ENCODE measurements at places on chromosomes 4 and X.

DNA sequence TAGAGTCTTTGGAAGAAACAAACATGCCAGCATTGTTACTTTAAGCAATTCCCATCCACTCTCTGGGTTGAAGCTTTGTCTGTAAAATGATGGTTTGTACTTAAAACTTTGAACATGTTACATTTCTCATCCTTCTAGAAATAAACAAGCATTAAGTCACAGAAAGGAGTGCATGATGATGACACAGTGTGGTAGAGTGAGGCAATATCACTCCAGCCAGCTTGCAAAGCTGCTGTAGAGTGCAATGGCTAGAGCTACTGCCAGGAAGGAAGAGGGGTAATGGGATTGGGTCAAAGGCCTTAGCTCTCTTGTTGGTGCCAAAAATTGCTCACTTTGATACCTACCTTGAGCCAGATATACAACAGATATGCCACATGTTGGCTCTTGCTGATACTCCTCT is 12.3 kb upstream of the ENOX2 start:
- DNase-seq: no peak

DNA sequence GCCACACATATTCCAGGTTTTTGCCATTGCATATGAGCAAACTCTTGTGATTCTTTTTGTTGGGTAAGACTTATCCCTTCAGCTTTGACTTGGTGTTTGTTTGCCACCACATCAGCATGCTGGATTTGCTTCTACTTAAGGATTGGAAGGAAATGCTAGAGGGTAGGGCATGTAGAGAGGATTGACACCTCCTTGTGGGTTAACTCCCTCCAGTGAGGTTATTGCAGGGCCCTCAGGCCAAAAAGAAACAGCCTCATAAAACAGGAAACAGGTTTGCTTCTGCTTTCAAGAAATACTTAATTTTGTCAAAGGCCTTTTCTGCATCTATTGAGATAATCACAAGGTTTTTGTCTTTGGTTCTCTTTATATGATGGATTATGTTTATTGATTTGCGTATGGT is 15.2 kb upstream of the INPP4B start:
- no peak for DNase-seq

DNA sequence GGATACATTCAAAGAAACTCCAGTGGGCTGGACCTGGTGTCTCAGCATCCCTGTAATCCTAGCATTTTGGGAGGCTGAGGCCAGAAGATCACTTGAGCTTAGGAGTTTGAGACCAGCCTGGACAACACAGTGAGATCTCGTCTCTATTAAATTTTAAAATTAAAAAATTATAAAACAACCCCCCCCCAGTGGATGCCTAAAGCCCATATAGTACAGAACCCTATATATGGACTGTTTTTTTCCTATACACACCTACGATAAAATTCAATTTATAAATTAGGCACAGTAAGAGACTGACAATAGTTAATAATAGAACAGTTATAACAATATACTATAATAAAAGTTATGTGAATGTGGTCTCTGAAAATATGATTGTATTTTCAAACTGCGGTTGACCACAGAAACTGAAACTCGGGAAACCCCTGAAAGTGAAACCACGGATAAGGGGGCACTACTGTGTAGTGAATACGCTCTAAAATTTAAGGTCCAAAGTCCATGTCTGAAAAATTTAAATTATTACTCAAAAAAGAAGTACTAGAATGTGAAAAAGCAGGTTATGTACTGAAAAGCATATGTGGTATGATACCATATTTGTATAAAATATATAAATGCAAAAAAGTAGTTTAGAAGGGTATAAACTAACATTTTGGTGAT is 2.0 kb downstream of the SMIM14 start:
- peak; percentile 44 for DNase-seq

GRCh38 chr4:138458751-138459150 is 216.6 kb upstream of the SLC7A11 start:
- DNase-seq: no peak

GRCh38 chr4:53579826-53580225 is 11.5 kb downstream of the LNX1 start:
- DNase-seq: no peak

DNA sequence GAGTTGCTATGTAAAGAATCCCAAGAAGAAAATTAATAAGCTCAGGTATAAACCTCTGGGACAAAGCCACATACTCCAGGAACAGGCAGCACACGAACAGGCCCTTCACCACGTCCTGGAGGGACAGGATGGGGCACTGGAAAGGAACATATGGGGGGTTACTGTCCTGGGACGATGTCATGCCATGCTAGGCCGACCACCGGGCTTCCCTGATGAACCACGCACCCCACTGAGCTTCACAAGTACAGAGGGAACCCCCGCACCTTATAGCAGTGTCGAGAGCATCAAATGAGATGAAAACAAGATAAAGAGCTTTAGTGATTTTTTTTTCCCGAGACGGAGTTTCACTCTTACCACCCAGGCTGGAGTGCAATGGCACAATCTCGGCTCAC is 19.1 kb downstream of the NOP14 start:
- DNase-seq: no peak

DNA sequence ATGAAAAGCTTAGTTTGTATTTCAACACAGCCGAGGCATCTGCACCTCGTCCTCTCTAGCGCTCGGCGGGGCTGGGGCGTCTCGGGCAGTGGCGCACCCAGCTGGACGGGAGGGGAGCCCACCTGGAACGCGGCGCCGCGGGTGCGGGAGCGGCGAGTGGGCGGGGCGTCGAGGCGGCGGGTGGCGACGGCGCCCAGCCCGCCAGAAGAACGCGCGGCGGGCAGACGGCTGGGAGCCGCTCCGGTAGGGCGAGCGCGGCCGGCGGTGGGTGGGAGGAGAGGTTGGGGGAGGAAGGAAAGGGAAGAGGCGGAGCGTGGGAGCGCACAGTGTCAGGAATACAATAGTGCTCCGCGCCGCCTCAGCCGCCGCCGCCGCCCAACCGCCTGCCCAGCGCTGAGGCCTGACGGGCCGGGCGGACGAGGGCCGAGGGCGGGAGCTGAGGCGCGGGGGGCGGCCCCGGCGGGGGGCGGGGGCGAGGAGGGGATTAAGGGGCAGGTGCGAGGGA is at the start of gene JADE3:
TSS of gene JADE3 (plus strand) at position 324 of the 505 bp plus-strand sequence. CDS start 72,474 bp downstream, outside the sequence.
- peak; percentile 49 for DNase-seq

DNA sequence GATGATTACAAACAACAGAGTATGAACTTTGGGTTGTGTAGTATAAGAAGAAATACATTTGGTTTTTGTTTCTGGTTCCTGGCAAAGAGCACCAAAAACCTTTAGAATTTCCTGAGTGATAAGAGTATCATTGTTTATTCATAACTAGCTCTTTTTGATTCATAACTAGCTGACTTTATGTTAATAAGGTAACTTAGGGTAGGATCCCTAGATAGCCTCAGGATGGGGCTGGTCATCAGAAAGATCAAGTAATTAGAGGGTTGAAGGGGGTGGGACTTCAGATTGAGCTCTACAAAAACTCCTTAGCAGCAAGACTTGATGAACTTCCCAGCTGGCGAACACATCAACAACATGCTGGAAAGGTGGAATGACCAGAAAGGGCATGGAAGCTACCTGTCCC is 166.5 kb downstream of the SCFD2 start:
- no peak for DNase-seq

GRCh38 chr4:87026800-87027495 is 92.1 kb downstream of the AFF1 start:
- DNase-seq: no peak

- no peak for DNase-seq
These were observed 20.9 kb upstream of the ZRSR2 start for GRCh38 chrX:15769300-15769954.

- no peak for DNase-seq
These were observed 260.6 kb downstream of the TRIML1 start for GRCh38 chr4:188399834-188400233.

GRCh38 chr4:99463566-99463965 is 28.4 kb upstream of the ADH7 start:
- no peak for DNase-seq

GRCh38 chr4:118823471-118823870 is 12.5 kb downstream of the SEC24D start:
- DNase-seq: no peak

DNA sequence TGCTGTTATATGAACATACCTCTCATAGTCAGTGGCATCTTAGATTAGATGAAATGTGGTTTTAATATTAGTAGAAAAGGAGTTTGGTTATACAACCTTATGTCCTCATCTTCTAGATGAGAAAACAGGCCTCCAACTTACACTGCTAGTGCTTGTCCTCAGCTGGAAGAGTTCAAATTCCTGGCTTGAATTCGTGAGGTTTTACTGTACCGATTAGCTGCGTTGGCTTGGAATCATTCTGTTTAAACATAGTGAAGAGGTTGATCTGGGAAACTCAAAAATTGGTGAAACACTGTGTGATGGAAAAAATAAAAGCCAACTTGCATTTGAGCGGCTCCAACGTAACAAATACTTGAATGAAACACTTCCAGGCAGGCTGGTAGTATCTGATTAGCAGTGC is 81.0 kb downstream of the LNX1 start:
- DNase-seq: no peak

DNA sequence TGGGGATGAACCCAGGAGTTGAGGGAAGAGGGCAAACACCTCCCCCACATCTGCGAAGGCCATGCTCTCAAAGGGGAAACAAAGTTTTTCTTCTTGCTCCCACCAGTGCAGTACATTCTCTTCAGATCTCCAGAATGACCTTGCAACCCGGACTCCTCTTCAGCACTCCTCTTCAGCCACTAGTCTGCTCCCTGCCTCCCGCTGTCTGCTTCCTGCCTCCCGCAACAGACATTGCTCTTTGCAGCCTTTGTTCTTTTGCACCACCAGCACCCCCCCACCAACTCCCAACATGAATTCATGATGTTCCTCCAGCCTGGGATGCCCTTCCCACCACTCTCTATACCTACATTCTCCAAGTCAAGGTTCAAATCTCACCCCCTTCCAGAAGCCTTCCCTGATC is 32.1 kb downstream of the UTP14A start:
- no peak for DNase-seq

GRCh38 chrX:133307637-133308498 is 89.7 kb upstream of the TFDP3 start:
- peak; percentile 41 for DNase-seq

- no peak for DNase-seq
These were observed 204.8 kb downstream of the LDB2 start for GRCh38 chr4:16693641-16694040.

DNA sequence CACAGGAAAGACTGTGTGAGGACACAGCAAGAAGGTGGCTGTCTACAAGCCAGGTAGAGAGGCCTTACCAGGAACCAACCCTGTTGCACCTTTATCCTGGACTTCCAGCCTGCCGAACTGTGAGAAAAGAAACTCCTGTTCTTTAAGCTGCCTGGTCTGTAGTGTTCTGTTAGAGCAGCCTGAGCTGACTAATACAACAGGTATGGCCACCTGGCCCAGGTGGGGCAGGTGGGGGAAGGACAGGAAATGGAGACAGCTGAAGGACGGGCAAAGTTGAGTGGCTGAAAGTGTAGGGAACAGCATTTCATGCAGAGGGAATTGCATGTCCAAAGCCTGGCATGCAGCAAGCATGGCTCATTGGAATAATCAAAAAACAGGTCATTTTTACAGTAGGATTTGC is 35.1 kb downstream of the CYTL1 start:
- DNase-seq: no peak

GRCh38 chrX:71171110-71171801 is 26.6 kb downstream of the NLGN3 start:
- no peak for DNase-seq

GRCh38 chr4:24489870-24490269 is 94.5 kb downstream of the DHX15 start:
- no peak for DNase-seq

GRCh38 chr4:5033281-5033841 is 14.1 kb upstream of the CYTL1 start:
- DNase-seq: peak; percentile 49

- DNase-seq: no peak
These were observed 518.8 kb downstream of the RAB28 start for GRCh38 chr4:12965334-12965733.

GRCh38 chr4:147879676-147880075 is 147.8 kb downstream of the ARHGAP10 start:
- DNase-seq: no peak

Data from pons (tissue), 1 donor.